NCI-H1694 treated with DMSO at 0.1 percent for 48 hours (cell line): ENCODE measurements at places on chromosomes 16 and 17.

GRCh38 chr16:30063278-30063892 lies 2.2 kb upstream of the ALDOA start:
- DNase-seq: no peak

DNA sequence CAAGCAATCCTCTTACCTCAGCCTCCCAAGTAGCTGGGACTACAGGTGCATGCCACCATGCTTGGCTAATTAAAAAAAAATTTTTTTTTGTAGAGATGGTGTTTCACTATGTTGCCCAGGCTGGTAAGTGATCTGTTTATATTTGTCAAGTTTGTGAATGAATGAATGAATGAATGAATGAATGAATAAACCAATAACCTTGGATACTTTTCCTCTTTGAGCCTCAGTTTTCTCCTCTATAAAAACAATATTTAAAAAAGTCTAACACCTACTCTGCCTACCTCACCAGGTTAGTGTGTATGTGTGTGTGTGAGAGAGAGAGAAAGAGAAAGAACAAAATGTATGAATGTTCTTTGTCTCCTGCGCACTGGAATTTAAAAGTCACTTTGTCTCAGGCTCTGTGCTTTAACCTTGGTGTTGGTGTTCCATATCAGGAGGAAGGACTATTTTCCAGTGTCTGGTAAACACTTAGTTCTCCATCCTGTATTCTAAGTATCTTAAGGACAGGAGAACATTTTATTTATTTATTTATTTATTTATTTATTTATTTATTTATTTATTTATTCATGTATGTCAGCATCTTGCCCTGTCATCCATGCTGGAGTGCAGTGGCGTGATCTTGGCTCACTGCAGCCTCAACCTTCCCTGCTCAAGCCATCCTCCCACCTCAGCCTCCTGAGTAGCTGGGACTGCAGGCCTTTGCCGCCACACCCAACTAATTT lies 27.1 kb downstream of the CHD9 start:
- DNase-seq: no peak

- DNase-seq: no peak
These were observed 491 bp downstream of the IST1 start for GRCh38 chr16:71895679-71896365.

DNA sequence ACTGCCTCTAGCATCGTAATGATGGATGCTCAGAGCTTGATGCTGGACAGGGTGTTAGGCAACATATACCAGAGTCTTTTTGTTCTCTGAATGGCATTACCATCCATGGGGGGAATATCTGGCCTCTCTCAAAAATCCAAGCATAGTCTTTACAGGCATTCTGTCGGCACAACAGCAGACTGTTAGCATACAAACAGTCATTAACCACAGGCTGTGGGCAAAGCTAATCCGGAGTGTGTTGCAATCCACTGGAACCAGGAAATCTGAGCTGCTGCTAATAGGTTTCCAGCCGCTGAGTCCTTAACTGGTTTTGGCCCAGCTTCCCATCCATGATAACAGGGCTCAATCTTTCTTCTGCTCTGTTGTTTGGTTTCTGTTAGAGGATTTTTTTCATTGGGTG lies 371.9 kb downstream of the HS3ST3B1 start:
- no peak for DNase-seq

GRCh38 chr16:57604177-57604576 lies 24.3 kb upstream of the ADGRG1 start:
- DNase-seq: no peak

DNA sequence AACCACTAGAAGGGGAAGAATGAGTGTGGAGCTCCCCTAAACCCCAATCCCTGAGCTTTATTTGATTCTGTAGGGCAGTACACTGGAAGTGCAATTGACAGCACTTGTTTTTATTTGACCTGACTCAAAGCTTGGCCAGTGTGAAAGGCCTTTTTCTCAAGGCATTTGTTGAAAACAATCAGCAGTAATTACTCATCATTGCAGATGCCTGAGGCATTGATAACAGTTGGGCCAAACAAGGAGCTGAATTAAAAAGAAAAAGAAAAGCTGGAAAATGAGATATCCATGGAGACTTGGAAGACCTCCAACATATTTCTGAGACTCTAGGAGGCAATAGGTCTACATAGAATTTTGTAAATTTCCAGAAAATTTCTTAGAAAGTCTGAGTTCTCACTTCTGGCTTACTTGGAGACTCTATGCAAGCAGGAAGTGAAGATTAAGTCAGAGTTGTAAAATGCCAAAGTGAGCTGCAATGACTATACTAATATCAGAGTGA lies 200.8 kb upstream of the KCNJ16 start:
- no peak for DNase-seq

- no peak for DNase-seq
These were observed 537.1 kb upstream of the EEF2KMT start for GRCh38 chr16:5634666-5635180.

DNA sequence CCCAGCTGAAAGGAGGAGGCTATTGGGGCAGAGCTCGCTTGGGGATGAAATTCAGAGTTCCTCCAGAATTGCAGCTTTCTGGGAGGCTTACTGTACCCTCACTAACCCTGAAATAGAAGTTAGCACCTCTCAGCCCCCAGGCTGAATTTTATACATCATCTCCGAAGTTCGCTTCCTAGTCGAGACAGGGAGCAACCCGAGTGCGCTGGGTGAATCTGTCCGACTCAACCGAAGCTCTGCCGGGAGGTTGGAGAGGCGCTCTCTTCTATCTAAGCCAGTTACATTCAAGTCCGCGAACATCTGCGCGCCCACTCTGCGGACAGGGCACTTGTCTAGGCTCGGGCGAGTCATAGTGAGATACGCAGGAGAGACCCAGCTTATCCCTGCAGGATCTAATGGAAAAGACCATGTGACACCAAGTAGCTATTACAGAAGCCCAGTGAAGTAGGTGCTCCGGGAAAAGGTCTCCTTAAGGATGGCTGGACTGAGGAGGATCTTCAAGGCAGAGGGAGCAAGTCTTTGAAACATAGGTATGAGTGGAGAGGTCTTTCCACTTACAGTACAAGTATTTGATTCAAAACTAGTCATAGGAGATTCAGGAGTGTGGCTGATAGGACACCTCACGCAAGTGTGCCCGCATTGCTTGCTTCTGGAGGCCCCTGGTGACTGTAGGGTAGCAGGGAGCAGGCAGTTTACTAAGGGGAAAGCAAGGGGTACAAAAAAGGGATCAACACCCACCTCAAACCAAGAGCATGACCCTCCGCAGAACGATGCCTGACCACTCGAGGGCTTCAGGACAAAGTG lies 646 bp upstream of the HES7 start:
- DNase-seq: peak; percentile 7

DNA sequence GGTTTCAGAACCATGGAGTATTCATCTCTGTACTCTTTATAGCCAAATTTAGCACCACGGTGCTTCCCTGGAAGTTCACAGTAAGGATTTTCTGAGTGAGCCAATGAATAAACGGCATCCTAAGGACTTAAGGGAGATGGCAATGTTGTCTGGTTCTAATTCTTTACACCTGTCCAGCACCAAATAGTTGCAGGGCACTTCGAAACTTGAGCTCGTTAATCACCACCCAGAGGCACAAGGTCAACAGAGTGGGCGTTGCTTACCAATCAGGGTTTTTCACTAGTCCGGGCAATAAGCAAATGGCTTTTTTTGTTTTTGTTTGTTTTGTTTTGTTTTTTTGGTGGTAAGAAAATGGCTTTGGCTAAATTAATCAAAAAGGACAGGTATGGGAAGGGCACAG lies 28.2 kb upstream of the TMEM220 start:
- DNase-seq: no peak

DNA sequence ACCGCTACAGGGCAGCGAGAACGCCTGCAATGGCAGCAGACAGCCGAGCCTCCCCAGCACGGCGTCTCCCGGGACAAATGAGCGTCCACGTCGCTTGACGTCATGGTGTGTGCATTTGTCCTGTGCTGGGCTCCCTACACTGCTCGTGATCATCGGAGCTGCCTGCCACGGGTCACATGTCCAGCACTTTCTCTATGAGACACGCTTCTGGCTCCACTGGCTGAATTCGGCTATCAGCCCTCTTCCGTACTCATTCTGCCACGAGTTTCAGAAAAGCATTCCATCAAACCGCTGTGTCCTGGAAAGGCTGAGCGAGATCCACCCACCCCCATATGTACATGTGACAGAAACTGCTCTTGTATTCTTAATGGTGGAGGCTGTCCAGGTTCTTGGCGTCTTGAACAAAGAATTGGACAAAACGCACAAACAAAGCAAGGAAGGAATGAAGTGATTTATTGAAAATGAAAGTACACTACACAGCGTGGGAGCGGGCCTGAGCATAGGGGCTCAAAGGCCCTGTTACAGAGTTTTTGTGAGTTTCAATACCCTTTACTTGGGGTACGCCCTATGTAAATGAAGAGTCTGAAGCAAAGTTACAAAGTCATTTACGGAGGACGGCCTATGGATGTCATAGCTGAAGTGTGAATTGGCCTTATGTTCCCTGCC lies 28.5 kb upstream of the SHCBP1 start:
- no peak for DNase-seq

DNA sequence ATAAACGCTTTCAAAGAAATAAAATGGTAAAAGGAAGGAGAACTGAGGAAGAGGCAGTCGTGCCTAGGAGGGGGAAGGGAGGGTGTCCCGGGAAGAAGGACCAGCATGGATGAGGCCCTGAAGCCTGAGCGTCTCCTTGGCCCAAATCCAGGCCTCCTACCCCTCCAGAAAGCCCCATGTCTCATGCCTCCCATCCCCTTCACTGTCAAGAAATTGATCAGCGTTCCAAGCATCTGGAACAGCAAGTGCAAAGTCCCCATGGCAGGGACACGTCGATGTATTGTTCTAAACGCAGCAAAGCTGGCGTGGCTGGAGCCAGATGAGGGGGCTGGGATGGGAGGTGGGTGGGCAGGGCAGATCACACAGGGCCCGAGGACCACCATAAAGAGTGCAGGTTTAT lies 22.6 kb downstream of the SEC14L5 start:
- DNase-seq: no peak
